Fibroblast of skin of abdomen (primary cell): ENCODE measurements at places on chromosomes 2 and 18.

- no peak for DNase-seq
Observed at GRCh38 chr2:233145726-233146125, 85.6 kb downstream of the INPP5D start.

GRCh38 chr2:33620-34019 is 12.7 kb downstream of the FAM110C start:
- no peak for DNase-seq

- no peak for DNase-seq
Observed at GRCh38 chr2:221133941-221134340, 438.2 kb downstream of the EPHA4 start.

DNA sequence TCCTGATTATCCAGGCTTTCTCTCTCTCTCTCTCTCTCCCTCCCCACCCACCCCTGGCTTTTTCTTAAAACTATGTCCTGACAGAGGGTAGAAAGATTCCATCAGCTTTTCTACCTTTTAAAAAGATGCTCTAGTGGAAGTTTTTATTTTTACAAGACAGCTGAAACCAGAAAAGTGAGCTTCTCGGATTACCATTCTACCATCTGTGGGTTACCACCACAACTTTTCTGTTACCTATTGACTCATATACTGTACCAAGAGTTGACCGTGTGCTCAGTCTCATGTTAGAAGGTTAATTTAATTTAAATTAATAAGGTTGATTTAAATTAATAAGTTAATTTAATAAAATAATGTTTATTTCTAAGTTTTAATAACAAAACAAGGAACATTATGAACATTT is 137.6 kb downstream of the UPP2 start:
- no peak for DNase-seq

DNA sequence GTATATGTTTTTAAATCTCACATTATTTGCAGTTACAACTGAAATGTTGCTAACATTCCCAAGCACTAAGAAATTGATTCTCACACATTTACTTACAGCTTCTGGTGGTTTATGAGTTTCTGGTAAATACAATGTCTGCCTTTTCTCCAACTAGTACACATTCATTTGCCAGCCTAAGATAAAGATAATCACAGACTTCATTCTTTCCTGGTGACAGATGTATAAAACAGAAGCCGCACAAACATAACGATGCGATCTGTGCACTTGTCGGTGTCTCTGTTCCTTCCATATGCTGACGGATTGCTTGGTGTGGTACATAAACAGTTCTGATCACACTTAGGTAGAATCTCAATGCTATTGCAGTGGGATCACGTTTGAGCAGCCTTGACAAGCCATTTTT is 100.4 kb upstream of the DDX18 start:
- no peak for DNase-seq

GRCh38 chr2:138180692-138181386 is 216.6 kb downstream of the HNMT start:
- DNase-seq: no peak

DNA sequence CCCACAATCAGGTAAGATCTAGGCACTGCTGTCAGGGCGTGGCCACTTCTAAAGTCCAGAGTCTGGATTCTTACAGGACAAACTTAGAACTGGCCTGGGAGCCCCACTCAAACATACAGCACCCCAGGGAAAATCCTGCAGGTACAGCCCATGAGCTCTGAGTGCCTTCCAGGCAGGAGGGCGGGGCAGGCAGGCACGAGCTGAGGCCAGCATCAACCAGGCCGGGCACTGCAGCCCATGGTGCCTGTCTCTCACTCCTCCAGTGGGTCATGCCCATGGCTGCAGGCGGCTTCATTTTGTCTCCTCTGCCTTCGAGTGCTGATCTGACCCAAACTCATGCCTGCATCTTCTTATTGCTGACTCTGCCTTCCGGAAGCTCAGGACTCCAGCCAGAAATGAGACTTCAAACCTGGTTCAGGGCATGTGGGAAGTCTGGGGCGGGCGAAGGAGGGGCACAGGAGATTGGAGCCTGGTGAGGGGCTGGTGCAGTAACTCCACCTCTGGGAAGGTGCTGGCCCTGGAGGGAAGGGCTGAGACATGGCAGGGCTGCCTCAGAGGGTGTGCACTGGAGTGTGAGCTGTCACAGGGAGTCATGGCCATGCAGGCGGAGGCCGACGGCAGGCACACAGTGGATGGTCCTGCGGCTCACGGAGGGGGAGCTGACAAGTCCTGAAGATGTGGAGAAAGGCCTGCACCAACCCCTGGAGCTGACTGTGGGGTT is 40.5 kb downstream of the HS6ST1 start:
- no peak for DNase-seq

DNA sequence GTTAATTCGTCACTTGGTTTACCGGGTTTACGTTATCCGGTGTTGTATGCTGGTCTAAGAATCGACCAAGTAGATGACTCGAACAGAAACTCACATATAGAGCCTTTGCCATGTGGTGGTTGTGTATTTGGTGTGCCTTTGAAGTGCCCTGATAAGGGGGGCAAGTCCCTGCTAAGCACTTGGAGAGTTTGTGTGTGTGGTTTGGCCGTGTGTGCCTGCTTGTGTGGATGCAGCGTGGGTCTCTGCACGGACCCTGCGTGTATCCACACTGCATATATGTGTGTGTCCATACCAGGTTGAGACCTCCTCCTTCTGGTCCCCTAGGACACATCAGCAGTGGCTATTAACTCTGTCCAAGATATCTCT is 2.4 kb upstream of the CELF4 start:
- DNase-seq: no peak

DNA sequence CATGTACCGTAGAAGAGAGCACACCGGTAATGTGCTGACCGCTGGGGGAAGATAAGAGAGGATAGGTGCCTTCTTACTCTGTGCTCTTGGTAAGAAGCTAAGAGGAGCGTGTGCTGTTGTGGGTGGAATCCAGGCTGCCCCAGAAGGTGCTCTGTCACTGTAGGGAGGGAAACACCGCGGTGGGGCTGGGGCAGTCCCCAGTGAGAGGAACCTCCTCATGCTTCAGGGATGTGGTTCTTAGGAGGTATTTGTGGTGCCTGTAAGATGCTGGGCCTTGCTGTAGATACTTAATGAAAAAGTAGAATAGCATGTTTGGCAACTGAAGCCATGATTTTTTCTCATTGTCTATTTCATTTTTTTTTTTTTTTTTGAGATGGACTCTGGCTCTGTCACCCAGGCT is 1.1 kb downstream of the COLEC11 start:
- no peak for DNase-seq

- peak; percentile 59 for DNase-seq
Observed at GRCh38 chr18:34322365-34323289, 97.9 kb upstream of the NOL4 start.

DNA sequence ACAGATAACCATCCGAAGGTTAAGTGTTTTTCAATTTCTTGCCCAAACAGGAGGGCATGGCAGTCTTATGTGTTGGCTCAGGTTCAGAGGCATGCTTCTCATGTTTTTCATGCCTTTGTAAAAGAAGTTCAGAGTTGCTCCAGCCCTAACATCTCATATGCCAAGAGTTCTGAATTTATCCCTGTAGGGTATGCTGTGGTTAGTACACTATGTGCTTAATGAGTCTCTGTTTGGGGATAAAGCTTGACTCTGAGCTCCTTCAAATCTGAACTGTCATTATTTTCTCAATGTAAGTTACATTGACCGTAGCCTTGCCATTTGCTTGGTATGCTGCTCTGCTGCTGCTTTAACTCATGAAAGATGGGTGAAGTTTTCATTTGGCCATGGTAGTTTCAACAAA is 67.9 kb upstream of the PNPT1 start:
- no peak for DNase-seq

DNA sequence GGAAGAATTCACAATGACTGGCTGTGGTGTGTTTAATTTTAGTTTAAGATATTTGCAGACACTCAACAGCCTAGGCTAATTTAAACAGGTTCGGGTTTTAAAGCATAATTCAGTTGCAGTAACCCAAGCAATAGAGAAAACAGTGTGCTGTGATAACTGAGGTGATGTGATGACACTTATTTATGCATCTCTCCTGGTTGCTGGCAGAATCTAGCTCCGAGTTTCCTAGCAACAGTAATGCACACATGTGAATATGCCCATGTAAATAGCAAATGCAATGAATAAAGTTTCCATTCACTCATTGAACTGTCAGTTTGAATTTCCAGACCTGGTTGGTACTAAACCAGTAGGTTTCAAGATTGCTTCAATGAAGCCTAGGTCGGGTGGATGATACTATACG is 426.5 kb downstream of the TMX3 start:
- no peak for DNase-seq
